Endodermal cell (in vitro differentiated cells): ENCODE measurements at places on chromosomes 16 and 17. TPM values are rescaled to one million over a fixed set of nuclear protein-coding genes. Genes with fewer than 3 reads are reported as not detected.
A peak's percentile ranks its signal among the peaks of the same experiment; 100 is the strongest.

DNA sequence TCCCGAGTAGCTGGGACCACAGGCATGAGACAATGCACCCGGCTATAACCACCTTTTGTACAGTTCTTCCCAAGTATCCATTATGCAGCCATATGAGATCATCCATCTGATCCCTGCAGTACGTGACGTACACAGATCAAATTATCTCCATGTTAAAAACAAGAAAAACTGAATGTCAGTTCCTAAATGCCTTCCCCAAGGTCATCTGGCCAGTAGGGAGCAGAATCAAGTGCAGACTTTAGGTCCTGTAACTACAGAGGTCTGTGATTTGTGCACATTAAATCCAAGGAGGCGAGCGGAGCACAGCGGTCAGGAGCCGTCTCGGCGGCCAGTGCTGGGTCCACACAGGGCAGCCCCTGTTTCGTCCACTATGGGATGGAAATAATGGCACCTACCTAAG, 23.7 kb downstream of the ZCCHC14 start:
- DNase-seq: no peak

DNA sequence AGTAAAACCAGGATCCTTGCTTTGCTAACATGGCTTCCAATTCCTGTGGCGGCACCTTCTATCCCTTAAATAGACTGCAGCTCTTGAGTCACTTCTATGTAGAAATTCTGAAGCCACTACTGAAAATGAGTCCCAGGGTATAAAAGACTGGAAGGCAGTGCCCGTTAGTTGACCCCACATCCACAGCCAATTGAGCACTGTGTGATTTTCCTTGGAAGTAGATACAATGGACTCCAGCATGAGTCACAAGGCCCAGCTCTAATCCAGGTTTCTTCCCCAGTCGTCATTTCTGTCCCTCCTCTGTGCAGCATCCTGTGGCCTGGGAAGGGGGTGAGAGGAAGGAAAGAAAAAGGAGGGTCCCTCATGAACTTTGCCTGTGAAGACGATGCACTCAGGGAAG, 69.5 kb downstream of the HLF start:
- DNase-seq: no peak

- no peak for DNase-seq
Measured at GRCh38 chr17:70357190-70357589, 187.9 kb downstream of the KCNJ2 start.

GRCh38 chr17:38325221-38325851, 18.4 kb downstream of the GPR179 start:
- DNase-seq: peak; percentile 59

DNA sequence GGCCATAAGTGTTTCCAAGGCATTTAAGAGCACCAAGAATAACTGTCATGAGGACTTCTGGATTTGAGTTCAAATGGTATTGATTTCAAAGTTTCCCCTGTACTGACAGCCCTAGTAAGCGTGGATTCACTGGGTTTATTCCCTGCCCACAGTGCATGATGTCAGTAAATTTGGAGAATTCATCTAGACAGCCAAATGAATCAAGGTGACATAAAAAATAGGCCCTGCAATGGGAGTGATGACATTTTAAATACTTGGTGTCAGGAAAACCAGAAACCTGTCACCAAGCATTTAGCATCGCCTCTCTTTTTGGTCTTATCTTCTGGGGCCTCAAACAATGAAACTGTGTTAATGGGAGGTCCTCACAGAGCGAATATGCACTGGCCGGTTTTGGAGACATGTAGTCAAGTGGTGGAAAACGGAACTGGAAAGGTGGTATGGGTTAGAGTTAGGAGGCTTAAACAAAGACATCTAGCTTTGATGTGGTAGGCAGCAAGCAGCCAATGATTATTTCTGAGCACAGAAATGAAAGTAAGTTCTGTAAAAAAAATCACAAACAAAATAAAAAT, 29.1 kb downstream of the COG4 start:
- DNase-seq: no peak

GRCh38 chr17:33967608-33968349, 287.3 kb upstream of the CCL2 start:
- no peak for DNase-seq

- peak; percentile 84 for DNase-seq
Measured at GRCh38 chr17:2011411-2012371, 13.4 kb downstream of the RTN4RL1 start.

DNA sequence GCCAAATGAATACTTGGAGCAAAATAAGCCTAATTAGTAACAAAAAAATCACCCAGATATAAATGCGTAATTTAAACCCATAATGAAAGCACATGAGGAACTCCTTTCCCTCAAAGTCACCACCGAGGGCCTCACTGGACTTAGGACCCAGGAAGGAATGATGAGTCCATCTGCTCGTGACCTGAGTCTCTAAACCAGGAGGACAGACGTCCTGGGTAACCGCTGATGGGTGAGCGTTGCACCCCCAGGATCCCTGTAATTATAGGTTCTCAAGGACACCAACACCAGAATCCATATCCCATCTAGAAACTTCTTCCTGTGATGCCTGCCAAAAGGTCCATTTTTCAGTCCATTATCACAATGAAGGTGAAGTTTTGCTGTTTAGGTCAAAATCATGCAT, 121.4 kb downstream of the ZNF778 start:
- DNase-seq: no peak

- DNase-seq: peak; percentile 56
Measured at GRCh38 chr16:89478576-89479221, 11.7 kb downstream of the ANKRD11 start.

DNA sequence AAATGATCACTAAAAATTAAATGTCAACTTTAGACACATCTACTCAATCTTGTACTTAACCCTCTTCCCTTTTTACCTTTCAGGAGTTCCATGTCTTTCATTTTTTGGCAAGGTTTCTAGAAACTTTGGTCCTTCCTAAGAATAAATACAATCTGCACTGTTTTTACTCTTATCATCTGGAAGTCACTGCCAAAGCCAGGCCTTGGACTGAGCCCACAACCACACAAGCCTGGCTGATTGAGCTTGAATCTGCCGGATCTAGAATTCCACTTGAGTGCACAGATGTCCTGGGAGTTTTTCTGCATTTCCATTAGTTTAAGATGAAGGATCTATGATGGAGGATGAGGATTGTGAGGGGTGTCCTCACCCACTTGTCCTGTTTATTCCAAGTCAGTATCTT, 126.1 kb downstream of the VPS53 start:
- DNase-seq: no peak

- peak; percentile 61 for DNase-seq
Measured at GRCh38 chr17:56521414-56522141, 71.9 kb upstream of the NOG start.

DNA sequence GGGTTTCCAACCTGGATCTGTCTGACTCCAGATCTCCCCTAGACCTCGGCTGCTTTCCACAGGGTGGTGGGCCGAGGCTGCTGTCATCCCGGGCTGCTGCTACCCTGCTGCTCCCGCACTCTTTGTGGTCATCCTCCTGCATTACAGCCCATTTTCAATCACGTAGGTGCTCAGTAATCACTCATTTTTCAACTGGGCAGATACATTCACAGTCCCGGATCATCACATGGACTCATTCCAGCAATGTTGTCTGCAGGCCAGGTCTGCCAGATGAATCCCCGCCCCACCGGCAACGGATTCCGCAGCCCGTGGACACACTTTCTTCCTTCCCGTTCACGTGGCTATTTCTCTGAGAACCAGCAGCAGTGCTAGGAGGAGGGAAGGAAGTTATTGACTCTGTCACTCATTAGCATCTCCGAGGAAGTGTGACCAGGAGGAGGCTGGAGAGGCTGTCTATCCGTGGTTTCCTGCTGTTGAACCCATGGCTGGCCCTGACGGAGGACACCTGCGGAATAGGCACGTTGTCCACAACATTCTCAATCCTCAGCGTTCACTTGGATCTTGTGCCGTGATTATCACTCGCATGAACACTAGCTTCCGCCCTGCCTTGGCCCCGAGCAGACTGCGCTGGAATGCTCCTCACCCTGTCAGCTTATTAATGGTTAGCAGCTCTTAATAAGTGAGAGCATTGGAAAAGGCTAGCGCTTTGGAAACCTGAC, 14.7 kb upstream of the ZCCHC14 start:
- DNase-seq: no peak

DNA sequence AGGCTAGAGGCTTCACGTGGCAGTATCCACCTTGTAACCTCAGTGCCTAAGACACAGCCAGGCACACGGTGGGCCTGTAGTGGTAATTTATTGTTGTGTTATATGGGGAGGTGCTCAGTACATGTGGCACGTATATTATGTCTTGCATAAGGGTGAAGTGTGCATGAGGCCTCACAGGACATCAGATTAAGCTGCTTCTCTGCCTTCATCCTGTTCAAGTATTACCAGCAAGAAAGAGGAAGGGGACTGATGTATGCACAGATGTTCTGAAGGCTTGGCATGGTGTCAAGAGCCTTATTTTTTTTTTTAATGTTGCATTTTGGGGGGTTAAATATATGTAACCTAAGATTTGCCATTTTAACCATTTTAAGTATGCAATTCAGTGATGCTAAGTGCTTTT, 71.6 kb downstream of the ABCC1 start:
- DNase-seq: no peak

- DNase-seq: peak; percentile 73
Measured at GRCh38 chr16:31094088-31094423, 541 bp downstream of the VKORC1 start.

GRCh38 chr17:32461853-32462617, 17.7 kb downstream of the PSMD11 start:
- peak; percentile 90 for DNase-seq

- peak; percentile 92 for DNase-seq
Measured at GRCh38 chr17:1486802-1487695, 5.4 kb downstream of the MYO1C start.

DNA sequence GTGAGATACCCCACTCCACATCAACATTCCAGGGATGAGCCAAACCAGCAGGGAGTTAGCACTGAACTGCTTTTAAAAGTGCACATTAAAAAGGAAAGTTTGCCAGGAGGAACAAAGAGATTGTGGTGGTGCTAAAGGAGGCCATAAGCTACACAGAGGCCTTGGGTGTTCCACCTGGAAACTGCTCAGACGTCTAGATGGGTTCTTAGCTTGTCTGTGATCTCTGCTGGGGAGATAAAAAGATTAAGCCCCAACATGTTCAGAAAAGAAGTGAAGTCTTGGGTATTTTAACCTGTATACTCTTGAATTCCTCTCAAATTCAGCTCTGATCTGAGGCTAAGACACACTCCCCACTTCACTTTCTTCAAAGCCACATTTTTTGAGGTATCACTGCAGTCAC, 10.4 kb downstream of the HAS3 start:
- DNase-seq: no peak

DNA sequence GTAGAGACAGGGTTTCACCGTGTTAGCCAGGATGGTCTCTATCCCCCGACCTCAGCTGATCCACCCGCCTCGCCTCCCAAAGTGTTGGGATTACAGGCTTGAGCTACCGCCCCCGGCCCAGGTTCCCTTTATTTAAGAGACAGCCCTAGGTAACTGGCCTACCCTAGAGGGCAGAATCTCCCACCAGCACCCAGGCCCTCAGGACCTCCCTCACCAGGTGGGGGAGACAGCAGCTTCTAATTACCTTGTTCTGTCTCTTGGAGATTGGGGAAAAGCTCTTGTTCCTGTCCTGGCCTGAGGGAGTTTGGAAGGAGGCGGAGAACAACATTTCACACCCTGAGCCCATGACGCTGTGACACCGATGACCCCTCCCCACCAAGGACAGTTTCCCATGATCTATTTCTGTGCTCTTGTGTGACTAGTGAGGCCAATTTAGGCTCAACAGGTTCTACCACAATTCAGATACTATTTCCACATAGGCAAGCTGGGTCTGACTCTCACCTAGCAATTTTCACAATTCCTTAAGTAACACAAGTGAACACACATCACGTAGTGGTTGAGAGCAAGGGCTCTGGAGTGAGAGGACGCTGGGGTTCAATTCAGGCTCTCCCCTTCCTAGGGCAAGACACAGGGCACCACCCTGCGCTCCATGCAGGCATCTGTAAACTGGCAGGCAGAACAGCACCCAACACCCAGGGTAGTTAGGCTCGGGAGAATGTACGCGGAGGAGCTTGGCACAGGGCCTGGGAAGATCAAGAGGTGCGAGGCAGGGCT, 20.4 kb downstream of the HDAC5 start:
- DNase-seq: peak; percentile 70

DNA sequence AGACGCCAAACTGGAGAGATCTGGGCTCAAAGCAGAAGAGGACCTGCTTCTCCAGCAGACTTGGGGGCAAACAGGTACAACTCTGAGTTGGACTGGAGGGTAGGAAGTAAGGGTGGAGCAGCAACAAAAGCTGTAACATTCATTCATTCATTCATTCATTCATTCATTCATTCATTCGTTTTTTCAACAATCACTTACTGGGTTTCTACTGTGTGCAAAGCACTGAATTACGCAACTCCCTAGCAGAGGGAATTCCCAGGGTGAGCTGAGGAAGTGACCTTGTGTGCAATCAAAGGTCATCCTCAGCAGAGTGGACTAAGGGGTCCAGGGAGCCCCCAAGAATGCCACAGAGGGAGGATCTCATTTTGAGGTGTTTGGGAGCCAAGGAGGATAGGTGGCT, 231.1 kb upstream of the SDK2 start:
- DNase-seq: no peak

DNA sequence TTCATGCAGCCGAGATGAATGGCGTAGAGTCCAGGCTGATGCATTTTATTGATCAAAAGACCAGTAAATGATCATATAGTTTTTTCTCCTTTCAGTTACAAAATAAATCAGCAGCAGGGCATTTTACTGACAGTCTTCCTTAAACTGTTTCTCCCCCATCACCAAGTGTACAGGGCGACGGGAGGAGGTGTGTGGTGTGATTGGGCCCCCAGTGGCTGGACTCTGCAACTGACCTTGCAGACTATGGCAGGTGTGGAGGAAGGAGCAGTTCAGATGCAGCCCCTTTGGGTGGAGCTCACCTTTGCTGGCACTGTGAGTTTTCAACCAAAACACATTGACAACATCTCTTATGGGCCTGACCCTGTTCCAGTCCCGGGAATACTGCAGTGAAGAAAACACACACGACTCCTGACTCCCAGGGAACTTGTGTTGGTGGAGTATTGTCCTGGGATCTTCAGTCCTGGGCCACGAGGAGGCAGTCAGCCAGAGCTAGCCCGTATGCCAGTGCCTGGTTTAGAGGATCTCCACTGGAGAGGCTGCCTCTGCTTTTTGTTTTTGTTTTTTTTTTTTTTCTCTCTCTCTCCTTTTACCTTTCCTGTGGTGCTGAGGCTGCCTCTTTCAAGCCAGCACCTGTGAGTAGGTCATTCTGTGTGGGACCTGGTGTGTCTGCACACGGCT, 29.8 kb downstream of the KIAA0513 start:
- peak; percentile 80 for DNase-seq

- DNase-seq: peak; percentile 69
Measured at GRCh38 chr16:57409870-57410587, 5.5 kb downstream of the CCL17 start.

Gene CACNG3
- not detected in 2 replicates for total RNA-seq

Gene RASD1
- total RNA-seq: 2.5 and 2.8 TPM in 2 replicates

Gene AOC2
- 2.1 to 3.7 TPM (median 3.4 TPM) in 3 replicates for total RNA-seq

Gene HS3ST4
- 3.9 and 4.7 TPM in 2 replicates for total RNA-seq

Gene SLC35G6
- 0.33 TPM in 1 of 3 replicates, not detected in the others for total RNA-seq

Gene KRTAP3-1
- total RNA-seq: not detected in 3 replicates

Gene CENPT
- total RNA-seq: 35.4 to 47.0 TPM (median 43.7 TPM) in 3 replicates

Gene ANKRD40CL
- total RNA-seq: not detected in 3 replicates
